ENCODE measurements at places on chromosomes 3 and 15.

GRCh38 chr3:122305818-122306621, 19.0 kb upstream of the CSTA start:
- no peak for DNase-seq

GRCh38 chr3:125116311-125117080, 60.7 kb upstream of the HEG1 start:
- no peak for DNase-seq

GRCh38 chr3:188664795-188665194, 507.0 kb upstream of the TPRG1 start:
- no peak for DNase-seq

GRCh38 chr3:119235151-119235550, 5.5 kb downstream of the B4GALT4 start:
- DNase-seq, result no peak

GRCh38 chr3:18190646-18191045, 234.5 kb downstream of the SATB1 start:
- DNase-seq, result no peak

DNA sequence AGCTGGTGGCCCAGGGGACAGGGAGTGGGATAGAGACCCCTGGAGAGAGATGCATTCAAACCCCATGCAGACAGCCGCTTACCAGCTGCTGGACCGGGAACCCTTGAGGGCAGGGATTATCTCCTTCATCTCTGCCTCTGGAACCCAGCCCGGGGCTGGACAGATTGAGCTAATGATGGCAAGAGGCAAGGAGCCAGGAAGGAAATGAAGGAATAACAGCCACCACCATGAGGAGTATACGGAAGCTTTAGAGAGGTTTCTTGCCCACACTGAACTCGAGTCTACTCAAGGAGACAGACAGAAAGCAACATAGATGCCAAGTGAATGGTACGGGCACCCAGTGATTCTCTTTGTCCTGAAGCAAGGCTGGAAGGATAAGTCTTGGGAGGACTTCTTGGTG, 23.2 kb downstream of the HAPLN3 start:
- no peak for DNase-seq

- no peak for DNase-seq
Observed at GRCh38 chr15:68983961-68984481, 30.5 kb upstream of the NOX5 start.

- DNase-seq, result no peak
Observed at GRCh38 chr3:71050538-71051258, 532.8 kb downstream of the FOXP1 start.

DNA sequence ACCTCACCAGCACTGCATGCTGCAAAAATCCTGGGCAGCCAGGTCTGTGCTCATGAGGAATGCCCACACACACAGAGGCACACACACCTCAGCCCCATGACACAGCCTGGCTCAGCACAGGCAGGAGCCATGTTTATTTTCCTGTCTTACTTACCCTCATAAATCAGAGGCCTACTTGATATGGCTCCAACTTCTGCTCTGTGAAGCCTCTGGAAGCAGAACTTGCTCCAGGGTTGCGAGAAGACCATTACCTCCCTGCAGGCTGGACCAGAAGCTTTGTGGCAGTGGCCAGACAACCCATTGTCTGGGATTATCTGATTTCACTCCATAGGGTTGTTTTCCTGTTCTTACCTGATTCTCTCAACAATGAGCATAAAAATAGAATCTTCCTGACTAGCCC, 43.8 kb upstream of the CMTM8 start:
- DNase-seq, result no peak

- DNase-seq, result no peak
Observed at GRCh38 chr15:95068701-95069521, 837.5 kb downstream of the MCTP2 start.

- DNase-seq, result no peak
Observed at GRCh38 chr3:122189357-122189756, 5.9 kb downstream of the CASR start.

DNA sequence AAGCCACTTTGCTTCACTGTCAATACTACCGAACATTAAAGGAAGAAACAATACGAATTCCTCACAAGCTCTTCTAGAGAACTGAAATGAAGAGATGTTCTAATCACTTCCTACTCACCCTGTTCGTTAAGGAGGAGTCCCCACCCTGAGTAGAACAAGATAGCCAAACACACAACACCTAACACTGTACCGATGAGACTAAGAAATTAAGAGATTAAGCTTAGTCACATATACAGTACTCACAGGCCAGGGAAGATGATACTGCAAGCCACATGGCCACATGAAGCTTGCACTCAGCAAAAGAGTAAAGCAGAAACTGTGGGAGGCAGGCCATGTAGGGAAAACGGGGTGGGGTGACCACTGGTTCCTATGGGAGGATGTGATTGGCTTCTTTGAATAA, 48.0 kb downstream of the CGGBP1 start:
- no peak for DNase-seq

GRCh38 chr15:69546182-69546581, 93.6 kb downstream of the RPLP1 start:
- no peak for DNase-seq

DNA sequence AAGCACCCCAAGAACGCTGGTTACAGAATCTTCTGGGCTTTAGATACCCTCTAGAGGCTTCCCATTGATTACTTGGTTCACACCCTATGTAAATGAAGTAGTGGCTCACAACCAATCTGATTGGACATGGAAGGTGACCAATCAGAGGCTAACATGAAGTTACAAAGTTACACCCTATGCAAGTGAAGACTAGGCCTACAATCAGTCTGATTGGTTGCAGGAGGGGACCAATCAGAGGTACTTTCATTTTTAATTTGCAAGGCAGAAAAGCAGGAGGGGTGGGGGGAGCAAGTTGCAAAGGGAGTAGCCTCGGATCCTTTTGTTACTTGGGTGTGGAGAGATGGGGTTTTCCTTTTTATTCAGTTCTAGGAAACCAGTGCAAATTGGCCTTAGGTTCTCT, 11.1 kb upstream of the RTP2 start:
- DNase-seq, result no peak

DNA sequence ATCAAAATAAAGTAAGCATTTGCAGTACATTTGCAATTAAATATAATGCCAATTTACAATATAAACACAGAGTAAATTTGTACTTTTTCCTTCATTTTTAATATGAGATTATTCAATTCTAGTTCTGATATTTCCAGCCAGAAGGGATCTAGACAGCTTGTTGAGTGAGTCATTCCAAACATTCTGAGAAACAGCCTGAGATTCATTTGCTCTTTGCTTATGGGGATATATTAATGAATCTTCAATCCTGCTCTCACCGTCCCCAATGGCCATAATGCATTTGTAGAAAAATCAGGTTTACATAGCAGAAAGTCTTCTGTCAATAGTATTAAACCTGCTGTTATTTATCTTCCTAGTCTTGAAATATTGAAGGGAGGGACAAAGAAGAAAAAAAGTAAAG, 554.2 kb downstream of the TUSC7 start:
- DNase-seq, result no peak

- DNase-seq, result no peak
Observed at GRCh38 chr3:49410066-49410845, 1.5 kb downstream of the RHOA start.

GRCh38 chr3:190566043-190566933, 52.4 kb downstream of the IL1RAP start:
- peak; percentile 34 for DNase-seq

DNA sequence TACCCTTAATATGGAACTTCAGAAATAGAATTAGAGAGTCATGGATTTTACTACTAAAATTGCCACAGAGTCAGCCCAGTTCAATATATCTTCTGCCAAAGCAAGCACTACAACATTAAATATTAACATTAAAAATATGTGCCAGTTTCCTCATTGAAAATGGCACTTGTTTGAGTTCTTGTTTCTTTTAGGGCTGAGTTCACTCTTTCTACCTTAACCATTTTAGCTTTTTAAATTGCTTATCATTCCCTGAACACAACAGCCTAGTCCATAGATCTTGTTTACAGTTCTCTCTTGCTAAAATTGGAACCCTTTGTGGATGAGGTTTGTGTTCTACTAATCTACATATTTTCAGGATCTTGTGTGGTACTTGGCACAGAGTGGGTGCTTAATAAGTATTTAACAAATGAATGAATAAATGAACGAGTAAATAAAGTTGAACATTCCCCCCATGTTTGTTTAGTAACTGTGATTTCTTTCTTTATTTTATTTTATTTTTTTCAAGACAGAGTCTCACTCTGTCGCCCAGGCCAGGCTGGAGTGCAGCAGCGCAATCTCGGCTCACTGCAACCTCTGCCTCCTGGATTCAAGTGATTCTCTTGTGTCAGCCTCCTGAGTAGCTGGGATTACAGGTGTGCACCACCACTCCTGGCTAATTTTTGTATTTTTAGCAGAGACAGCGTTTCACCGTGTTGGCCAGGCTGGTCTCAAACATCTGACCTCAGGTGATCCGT, 46.0 kb upstream of the SLC7A14 start:
- no peak for DNase-seq

- DNase-seq, result no peak
Observed at GRCh38 chr3:128367761-128368160, 98.9 kb downstream of the DNAJB8 start.

DNA sequence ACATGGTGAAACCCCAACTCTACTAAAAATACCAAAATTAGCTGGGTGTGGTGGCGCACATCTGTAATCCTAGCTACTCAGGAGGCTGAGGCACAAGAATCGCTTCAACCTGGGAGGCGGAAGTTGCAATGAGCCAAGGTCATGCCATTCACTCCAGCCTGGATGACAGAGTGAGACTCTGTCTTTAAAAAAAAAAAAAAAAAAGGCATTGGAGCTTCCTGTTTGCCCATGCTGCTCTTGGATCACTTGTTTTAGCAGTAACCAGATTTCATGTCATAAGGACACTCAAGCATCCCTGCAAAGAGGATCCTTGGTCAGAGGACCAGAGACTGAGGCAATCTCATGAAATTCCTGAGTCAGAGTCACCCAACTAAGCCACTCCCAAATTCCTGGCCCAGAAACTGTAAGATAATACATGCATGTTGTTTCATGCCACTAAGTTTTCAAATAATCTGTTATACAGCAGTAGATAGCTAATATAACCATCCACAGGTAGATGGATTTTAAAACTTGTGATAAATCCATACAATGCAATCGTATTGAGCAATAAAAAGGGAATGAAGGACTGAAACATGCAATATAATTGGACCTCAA, 82.0 kb upstream of the XXYLT1 start:
- no peak for DNase-seq

GRCh38 chr15:78540141-78540870, at the start of gene PSMA4:
TSS of gene PSMA4 (plus strand) at chr15:78540444. CDS start at chr15:78541928, 1,484 bp downstream.
- peak; percentile 95 for DNase-seq

DNA sequence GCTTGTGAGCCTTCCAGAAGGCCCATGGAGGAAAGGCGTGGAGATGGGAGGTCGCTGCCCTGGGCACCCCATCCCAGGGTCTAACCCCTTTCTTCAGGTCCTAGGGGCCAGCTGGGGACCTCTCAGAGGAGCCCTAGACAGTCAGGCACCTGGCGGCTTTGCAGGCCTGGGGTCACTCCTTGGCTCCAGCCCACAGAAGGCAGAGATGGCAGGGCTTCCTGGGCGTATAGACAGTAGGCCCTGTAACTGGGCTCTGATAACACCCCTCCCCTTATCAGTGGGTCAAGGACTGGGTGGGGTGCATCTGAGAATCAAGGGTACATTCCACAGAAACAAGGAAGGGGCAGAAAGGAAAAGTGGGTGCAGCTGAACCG, 16.7 kb downstream of the ZDHHC19 start:
- no peak for DNase-seq

GRCh38 chr3:49553692-49554632, at the start of gene BSN:
TSS of gene BSN (plus strand) at chr3:49554477. CDS start at chr3:49554603, 126 bp downstream.
- DNase-seq, result peak; percentile 92

- DNase-seq, result no peak
Observed at GRCh38 chr3:67462187-67462586, 192.2 kb downstream of the SUCLG2 start.

DNA sequence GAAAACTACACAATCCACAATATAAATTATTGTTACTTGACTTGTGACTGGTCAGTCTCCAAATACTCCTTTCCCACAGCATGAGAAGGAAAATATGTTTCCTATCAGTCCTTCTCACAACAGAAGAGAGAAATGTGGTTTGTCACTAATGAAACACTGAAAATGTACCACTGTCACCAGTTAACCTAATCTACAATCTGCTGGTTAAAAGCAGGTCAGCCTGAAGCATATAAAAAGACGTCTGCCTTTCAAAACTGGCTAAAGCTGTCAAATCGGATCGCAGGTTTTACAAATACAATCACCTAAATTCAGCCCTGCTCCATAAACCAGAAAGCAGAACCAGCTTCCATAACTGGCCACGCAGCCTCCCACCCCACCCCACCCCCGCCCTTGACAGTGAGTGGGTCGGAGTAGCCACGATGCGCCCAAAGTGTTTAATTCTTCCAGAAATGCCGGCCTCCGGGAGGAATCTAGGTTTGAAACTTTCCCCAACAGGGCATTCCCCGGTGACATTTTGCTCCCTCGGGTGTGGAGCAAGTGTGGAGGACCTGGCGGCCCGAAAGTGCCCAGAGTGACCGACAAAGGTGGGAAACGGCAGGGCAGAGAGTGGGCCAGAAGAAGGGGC, 682 bp downstream of the ETFA start:
- DNase-seq, result no peak

DNA sequence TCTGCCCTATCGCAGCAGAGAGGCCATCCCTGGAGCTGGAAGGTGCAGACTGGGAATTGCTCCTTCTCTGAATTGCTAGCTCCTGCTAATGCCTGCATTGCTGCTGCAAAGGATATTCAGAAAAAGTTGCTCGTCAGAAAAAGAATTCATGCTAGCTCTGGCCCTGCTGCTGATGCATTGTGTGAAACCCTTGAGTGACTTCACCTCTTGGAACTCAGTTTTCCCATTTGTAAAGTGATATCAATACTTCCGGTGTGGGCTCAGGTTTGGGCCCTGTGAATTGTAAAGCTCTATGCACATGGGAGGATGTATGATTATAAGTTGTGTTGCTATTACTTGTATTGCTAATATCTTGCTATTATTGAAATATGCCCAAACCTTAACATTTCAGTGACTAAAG, 11.4 kb downstream of the SQOR start:
- no peak for DNase-seq

DNA sequence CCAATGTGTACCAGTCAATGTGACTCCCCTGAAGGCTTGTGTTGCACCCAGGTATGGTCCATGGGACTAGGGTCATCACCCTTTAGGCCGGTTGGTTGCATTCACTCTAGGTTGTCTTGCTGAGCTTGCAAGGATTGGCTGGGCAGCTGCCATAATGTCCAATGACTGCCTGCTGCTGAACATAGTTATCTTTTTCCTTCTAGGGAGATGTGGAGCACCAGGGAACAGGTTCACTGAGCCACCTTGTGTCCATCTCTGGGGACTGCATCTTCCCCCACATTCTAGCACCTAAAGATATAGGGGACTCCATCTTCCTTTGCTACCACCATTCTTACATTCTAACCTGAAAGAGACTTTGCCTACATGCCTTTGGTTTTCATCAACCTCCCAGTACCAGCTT, 580.4 kb upstream of the TBL1XR1 start:
- DNase-seq, result no peak

GRCh38 chr15:101329309-101329863, 34.3 kb upstream of the SNRPA1 start:
- DNase-seq, result no peak

DNA sequence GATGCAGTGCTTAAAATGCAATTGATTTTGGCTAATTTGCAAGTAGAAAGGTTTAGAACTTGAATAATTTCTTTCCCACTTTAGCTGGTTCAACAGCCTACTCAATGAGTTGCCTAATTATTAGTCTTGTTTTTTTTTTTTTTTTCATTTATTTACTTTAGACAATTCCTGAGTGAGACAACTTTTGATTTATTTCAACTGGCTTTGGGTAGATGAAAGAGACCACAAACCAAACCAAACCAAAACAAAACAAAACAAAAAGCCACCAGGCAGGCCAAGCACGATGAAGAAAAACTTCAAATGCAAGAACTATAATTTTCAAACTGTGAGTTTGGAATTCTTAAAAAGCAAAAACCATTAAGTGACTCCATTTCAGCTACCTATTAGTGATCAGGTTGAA, 469.9 kb downstream of the GBE1 start:
- DNase-seq, result no peak
